Caki2 (cell line): ENCODE measurements at places on chromosomes 7 and 10. TPM values are rescaled to one million over a fixed set of nuclear protein-coding genes. Genes with fewer than 3 reads are reported as not detected.
A peak's percentile ranks its signal among the peaks of the same experiment; 100 is the strongest.

HECTD2 gene
- 0.71 and 4.4 TPM in 2 replicates for total RNA-seq

DNA sequence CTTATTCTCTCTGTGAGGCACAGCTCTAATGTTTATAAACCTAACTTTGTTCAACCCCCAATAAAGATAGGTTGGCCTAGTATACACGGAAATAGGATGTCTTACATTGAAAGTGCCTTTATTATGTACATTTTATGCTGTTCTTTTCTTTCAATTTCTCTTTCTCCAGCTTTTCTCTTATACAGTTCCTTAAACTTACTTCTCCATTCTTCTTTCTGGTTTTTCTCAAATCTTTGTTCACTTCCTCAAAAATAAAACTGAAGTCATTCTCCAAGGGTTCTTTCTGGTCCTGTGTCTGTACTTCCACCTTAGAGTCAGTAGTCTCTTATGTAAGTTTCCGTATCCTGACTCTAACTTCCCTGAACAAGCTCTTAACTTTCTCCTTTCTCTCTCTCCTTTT, 29.2 kb upstream of the NAMPT start:
- no peak for DNase-seq

- no peak for DNase-seq
Observed at GRCh38 chr7:99201027-99201426, 6.9 kb downstream of the KPNA7 start.

- DNase-seq: no peak
Observed at GRCh38 chr7:111752022-111752582, 189.8 kb upstream of the IMMP2L start.

DNA sequence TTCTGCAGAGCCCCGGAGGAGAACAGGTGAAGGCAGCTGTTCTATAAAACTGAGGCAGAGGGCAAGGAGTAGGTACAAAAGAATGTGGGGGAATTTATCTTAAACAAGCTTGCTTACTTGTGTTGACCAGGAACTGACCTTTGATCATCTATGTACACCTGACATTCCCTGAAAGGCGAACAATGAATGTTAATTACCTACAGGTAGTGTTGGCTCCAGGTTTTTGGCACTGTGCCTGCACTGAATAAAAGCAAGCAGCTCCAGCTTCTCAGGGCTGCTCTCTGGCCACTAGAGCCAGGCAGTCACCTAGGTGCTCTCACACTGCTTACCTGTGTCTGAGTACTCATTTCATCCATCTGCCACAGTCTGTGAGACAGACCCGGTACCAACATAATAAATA, 87.0 kb downstream of the RAPGEF5 start:
- no peak for DNase-seq

NOLC1 gene
- total RNA-seq: 68.0 and 74.0 TPM in 2 replicates

SNX10 gene
- 17.9 and 24.4 TPM in 2 replicates for total RNA-seq

DNA sequence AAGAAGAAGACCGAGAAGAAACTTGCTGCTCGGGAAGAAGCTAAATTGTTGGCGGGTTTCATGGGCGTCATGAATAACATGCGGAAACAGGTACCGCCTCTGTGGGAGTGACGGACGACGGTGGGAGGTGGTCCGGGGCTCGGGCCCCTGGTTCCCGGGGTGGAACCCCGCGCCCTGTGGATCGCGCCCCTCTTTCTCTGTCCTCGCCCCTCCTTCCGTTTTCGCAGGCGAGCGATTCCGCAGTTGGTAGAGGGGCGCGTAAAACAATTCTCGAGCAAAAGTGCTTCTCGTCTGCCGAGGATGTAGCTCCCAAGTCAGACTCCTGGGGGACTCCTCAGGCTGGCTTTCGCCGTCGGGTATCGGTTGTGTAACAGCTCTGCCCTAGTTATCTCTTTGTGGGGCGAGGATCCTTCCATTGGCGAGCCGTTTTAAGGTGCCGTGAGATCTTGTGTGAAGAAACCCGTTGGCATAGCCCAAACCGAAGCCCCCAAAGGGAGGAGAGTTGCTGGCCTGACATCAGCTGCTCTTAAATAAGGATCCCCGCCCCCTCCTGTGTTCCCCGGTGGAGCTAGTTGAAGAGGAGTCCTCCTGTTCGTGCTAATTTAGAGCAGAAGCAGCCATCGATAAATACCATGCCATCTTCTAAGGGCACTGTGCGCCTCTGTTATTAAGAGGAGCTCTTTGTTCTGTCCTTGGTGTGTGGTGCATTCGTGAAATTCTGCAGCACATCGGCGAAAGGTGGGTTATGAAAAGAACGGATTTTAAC, 655 bp downstream of the KLHL7 start:
- DNase-seq: peak; percentile 54

BHLHA15 gene
- total RNA-seq: not detected in 2 replicates

- no peak for DNase-seq
Observed at GRCh38 chr7:158028971-158029370, 558.7 kb downstream of the PTPRN2 start.

GRCh38 chr7:152674860-152675758, 832 bp downstream of the XRCC2 start:
- peak; percentile 30 for DNase-seq

SVOPL gene
- not detected in 2 replicates for total RNA-seq

TYW1 gene
- 8.8 and 20.3 TPM in 2 replicates for total RNA-seq

GRCh38 chr7:127390817-127391590, 1.5 kb downstream of the ZNF800 start:
- no peak for DNase-seq

- DNase-seq: peak; percentile 83
Observed at GRCh38 chr7:100965723-100966541, 3.4 kb upstream of the MUC12 start.

TDRD1 gene
- not detected in 2 replicates for total RNA-seq
